ENCODE measurements at places on chromosomes 2 and 18. TPM values are rescaled to one million over a fixed set of nuclear protein-coding genes. Genes with fewer than 3 reads are reported as not detected.

Gene SULT1C4
- total RNA-seq, result 2.0 TPM

Gene NR4A2
- 4.7 TPM for total RNA-seq

DNA sequence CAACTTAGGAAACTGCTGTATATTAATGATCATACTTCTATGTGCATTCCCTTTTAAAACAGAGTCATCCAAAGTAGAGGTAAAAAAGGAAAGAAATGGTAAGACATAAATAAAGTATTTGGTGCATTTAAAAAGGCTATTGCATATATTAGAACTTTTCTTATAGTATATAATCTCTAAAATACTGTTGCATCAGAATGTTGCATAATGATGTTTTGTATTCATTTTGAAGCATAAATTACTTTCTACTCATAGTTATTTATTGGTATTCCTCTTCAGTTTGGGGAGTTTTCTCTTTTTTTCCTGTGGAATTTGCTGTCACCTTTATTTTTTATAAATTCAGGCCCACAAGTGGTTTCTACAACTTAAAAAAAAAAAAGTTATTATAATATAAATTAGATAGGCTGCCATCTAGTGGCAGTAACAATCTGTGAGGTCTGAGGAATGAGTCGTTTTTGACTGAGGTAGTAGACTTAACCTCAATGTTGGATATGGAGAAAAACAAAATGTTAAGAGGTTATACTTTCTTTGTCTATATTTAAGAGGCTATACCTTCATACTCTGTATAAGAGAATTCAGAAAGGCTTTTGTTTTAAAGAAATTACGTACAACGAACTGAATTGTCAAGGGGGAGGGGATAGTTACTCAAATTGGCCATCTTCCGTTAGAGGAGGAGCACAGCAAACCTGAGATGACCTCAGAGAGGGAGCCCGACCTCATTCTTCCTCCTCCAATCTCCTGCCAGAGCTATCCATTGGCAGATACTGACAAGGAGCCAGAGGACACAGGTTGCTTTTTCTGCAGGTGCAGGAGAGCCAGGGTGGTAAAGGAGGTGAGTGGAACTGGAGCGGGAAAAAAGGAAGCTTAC is 23.8 kb downstream of the ANKAR start:
- H3K27me3 ChIP-seq, result no peaks in the 10 kb centered on the region
- no peaks in the 10 kb centered on the region for H3K4me1 ChIP-seq
- no peak overlapping the region for H3K27ac ChIP-seq
- no peak overlapping the region for H3K4me3 ChIP-seq
- peak; percentile 53 for DNase-seq
- H3K36me3 ChIP-seq, result no peaks in the 10 kb centered on the region

GRCh38 chr2:102442967-102443828 is 20.2 kb downstream of the IL18RAP start:
- no peak overlapping the region for H3K4me3 ChIP-seq
- no peaks in the 10 kb centered on the region for H3K4me1 ChIP-seq
- peak; percentile 34 for DNase-seq
- H3K27me3 ChIP-seq, result no peaks in the 10 kb centered on the region

- H3K4me1 ChIP-seq, result no peaks in the 10 kb centered on the region
- H3K36me3 ChIP-seq, result no peaks in the 10 kb centered on the region
- H3K27ac ChIP-seq, result no peak overlapping the region
- no peaks in the 10 kb centered on the region for H3K27me3 ChIP-seq
Measured at GRCh38 chr2:29097569-29097968, 17.6 kb upstream of the CLIP4 start.

- H3K4me1 ChIP-seq, result peaks cover 5% of the 10 kb centered on the region
- no peaks in the 10 kb centered on the region for H3K27me3 ChIP-seq
- no peaks in the 10 kb centered on the region for H3K36me3 ChIP-seq
- DNase-seq, result peak; percentile 47
- peak overlapping the region; percentile 65 for H3K27ac ChIP-seq
Measured at GRCh38 chr2:157874997-157875640, 1.0 kb downstream of the ACVR1 start.

DNA sequence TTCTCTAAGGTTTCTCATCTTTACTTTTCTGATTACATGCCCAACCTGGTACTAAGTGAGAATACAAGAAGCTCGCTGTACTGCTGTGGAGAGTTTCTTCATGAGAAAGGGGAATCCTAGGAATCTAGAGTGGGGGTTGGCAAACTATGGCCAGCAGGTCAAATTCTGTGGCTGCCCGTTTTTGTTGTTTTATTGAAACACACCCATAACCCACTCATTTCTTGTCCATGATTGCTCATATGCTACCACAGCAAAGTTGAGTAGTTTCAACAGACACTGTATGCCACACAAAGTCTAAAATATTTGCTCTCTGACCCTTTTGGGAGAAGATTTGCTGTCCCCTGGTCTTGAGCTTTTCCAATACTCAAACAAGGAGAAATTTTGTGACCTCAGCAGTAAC is 58.8 kb downstream of the C2orf74 start:
- H3K27ac ChIP-seq, result no peak overlapping the region
- no peaks in the 10 kb centered on the region for H3K4me1 ChIP-seq
- H3K27me3 ChIP-seq, result no peaks in the 10 kb centered on the region
- no peak for DNase-seq
- no peaks in the 10 kb centered on the region for H3K36me3 ChIP-seq

DNA sequence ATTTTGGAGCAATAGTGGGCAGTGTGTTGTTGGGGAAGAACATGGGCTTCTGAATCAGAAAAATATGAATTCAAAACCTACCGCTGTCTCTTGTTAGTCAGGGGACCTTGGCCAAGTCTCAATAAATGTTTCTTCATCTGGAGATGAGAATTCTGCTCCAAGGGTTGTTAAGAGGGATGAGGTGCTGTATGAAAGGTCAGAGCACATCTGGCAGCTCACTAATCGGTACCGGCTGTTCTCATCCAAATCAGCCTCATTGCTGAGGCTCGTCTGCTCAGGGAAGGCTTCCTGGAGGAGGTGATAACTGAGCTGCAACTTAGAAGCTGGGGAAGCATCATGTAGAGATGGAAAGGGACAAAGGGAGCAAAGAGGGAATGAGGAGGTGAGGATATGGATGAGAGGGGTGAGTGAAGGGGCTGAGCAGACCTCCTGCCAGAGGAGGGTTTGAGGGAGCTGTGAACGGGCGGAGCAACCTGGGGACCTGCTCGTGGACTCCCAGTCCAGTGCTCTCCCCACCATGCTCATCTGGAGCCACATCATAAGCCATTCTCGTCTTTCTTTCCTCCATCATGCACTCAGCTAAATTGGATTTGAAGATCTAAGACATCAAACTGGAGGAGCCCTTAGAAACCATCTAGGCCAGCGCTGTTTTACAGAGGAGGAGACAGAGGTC is 47.4 kb downstream of the GREB1 start:
- H3K27ac ChIP-seq, result no peak overlapping the region
- no peak overlapping the region for H3K4me3 ChIP-seq
- H3K27me3 ChIP-seq, result no peaks in the 10 kb centered on the region
- no peak for DNase-seq
- H3K36me3 ChIP-seq, result no peaks in the 10 kb centered on the region

GRCh38 chr2:204135752-204136151 is 199.2 kb downstream of the ICOS start:
- no peaks in the 10 kb centered on the region for H3K27me3 ChIP-seq
- H3K27ac ChIP-seq, result no peak overlapping the region
- no peak for DNase-seq
- H3K4me1 ChIP-seq, result no peaks in the 10 kb centered on the region
- no peak overlapping the region for H3K4me3 ChIP-seq
